A549 treated with CpdA at 1 μM for 4 hours (cell line): ENCODE measurements at places on chromosomes 2 and 18. TPM values are rescaled to one million over a fixed set of nuclear protein-coding genes. Genes with fewer than 3 reads are reported as not detected.

GAL3ST2 gene
- total RNA-seq, result 0.24 to 0.44 TPM (median 0.34 TPM) in 4 of 5 replicates, not detected in the other

DAPL1 gene
- total RNA-seq, result not detected in 5 replicates

ACTR1B gene
- 30.3 to 44.5 TPM (median 39.2 TPM) in 5 replicates for total RNA-seq

MROH2A gene
- 0.10 to 0.19 TPM (median 0.13 TPM) in 3 of 5 replicates, not detected in the others for total RNA-seq

TPO gene
- total RNA-seq, result 0.07 to 0.18 TPM (median 0.13 TPM) in 4 of 5 replicates, not detected in the other

XIRP2 gene
- not detected in 5 replicates for total RNA-seq

METTL8 gene
- total RNA-seq, result 23.2 to 30.1 TPM (median 28.1 TPM) in 5 replicates

TTN gene
- total RNA-seq, result under 0.01 to 0.03 TPM (median 0.01 TPM) in 4 of 5 replicates, not detected in the other

HOXD11 gene
- total RNA-seq, result 6.1 to 8.3 TPM (median 6.6 TPM) in 5 replicates

LDAH gene
- total RNA-seq, result 16.5 to 20.5 TPM (median 19.6 TPM) in 5 replicates

LCT gene
- 0.03 to 0.05 TPM (median 0.03 TPM) in 3 of 5 replicates, not detected in the others for total RNA-seq

TMEM37 gene
- 1.2 to 2.1 TPM (median 1.9 TPM) in 5 replicates for total RNA-seq

TGFA gene
- total RNA-seq, result 6.2 to 8.2 TPM (median 7.0 TPM) in 5 replicates

INPP5D gene
- 0.49 to 1.1 TPM (median 0.75 TPM) in 5 replicates for total RNA-seq

CCDC102B gene
- total RNA-seq, result 0.28 to 0.49 TPM (median 0.42 TPM) in 3 of 5 replicates, not detected in the others

IL1F10 gene
- total RNA-seq, result not detected in 5 replicates

STEAP3 gene
- 37.8 to 47.6 TPM (median 40.8 TPM) in 5 replicates for total RNA-seq

PROC gene
- total RNA-seq, result 1.8 to 4.4 TPM (median 3.7 TPM) in 5 replicates

NT5C1B gene
- total RNA-seq, result not detected in 5 replicates

CLIP4 gene
- total RNA-seq, result 24.5 to 27.4 TPM (median 26.6 TPM) in 5 replicates

ANKRD36 gene
- total RNA-seq, result 4.9 to 6.9 TPM (median 5.5 TPM) in 5 replicates

CNTNAP5 gene
- not detected in 5 replicates for total RNA-seq

IMP4 gene
- 140 to 173 TPM (median 164 TPM) in 5 replicates for total RNA-seq

SLC9A4 gene
- not detected in 5 replicates for total RNA-seq

PDCD1 gene
- not detected in 5 replicates for total RNA-seq

ALKAL2 gene
- total RNA-seq, result not detected in 5 replicates

CHRNA1 gene
- not detected in 5 replicates for total RNA-seq

RNF125 gene
- 0.18 to 0.48 TPM (median 0.24 TPM) in 5 replicates for total RNA-seq

TMEM198 gene
- total RNA-seq, result 0.33 to 1.5 TPM (median 1.2 TPM) in 5 replicates

TXNDC9 gene
- total RNA-seq, result 37.2 to 50.7 TPM (median 39.1 TPM) in 5 replicates

EML6 gene
- total RNA-seq, result 1.0 to 2.4 TPM (median 1.2 TPM) in 5 replicates

TLX2 gene
- total RNA-seq, result 0.12 to 0.54 TPM (median 0.29 TPM) in 5 replicates

SCN9A gene
- 2.8 to 6.1 TPM (median 5.1 TPM) in 5 replicates for total RNA-seq

TNFRSF11A gene
- total RNA-seq, result 6.5 to 9.0 TPM (median 7.7 TPM) in 5 replicates

SERPINB10 gene
- not detected in 5 replicates for total RNA-seq

SLC4A5 gene
- total RNA-seq, result 0.14 to 0.40 TPM (median 0.21 TPM) in 5 replicates

RTP5 gene
- not detected in 5 replicates for total RNA-seq

SERPINB2 gene
- 0.06 to 0.08 TPM (median 0.07 TPM) in 3 of 5 replicates, not detected in the others for total RNA-seq

SP140 gene
- 0.14 to 0.29 TPM (median 0.22 TPM) in 4 of 5 replicates, not detected in the other for total RNA-seq

KCNE4 gene
- 0.84 to 1.5 TPM (median 1.0 TPM) in 5 replicates for total RNA-seq
